ENCODE measurements at places on chromosomes 5 and 9.

DNA sequence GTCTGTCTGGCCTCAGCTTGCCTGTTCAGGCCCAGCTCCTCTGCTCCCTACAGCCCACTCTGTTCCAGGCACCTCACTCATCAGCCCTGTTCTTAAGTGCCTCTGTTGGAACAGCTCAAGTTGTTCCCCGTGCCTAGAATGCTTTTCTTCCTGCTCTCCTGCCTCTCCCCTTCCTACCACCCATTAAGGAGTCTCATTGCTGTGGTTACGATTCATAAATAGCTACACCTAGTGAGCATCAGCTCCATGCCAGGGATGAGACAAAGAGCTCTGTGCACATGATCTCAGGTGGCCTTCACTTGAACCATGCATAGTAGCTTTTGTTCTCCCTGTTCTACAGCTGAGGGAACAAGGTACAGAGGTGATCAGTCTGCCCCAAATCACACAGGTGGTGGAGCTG is 54.3 kb downstream of the PSD2 start:
- DNase-seq, result no peak

- no peak for DNase-seq
Measured at GRCh38 chr9:95796029-95796428, 79.5 kb upstream of the ERCC6L2 start.

- no peak for DNase-seq
Measured at GRCh38 chr9:96460882-96461281, 10.9 kb downstream of the HABP4 start.

GRCh38 chr5:137212471-137212870 is 286.7 kb downstream of the SPOCK1 start:
- no peak for DNase-seq

- no peak for DNase-seq
Measured at GRCh38 chr9:2741441-2742158, 24.3 kb downstream of the KCNV2 start.

GRCh38 chr9:27800159-27800558 is 226.9 kb upstream of the C9orf72 start:
- DNase-seq, result no peak

DNA sequence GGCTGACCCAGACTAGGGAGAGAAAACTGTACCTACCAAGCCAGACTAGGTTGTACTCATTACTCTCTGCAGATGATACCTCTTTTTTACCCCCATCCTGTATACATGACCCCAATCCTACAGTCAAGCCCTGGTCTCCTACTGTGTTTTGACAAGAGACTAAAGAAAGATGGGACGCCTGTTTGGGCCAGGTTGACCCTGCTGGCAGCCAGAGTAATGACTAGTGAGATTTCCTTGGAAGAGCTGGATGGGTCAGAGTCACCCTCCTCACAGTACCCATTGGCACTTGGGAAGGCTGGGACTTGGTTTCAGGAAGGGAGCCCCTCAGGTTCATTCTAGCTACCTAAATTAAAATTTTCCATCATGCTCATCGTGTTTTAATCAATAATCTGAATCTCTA is 89.7 kb upstream of the NR4A3 start:
- DNase-seq, result no peak

- DNase-seq, result no peak
Measured at GRCh38 chr9:19114680-19115270, 12.1 kb upstream of the HAUS6 start.

- no peak for DNase-seq
Measured at GRCh38 chr9:89810431-89810830, 205.6 kb downstream of the GADD45G start.

DNA sequence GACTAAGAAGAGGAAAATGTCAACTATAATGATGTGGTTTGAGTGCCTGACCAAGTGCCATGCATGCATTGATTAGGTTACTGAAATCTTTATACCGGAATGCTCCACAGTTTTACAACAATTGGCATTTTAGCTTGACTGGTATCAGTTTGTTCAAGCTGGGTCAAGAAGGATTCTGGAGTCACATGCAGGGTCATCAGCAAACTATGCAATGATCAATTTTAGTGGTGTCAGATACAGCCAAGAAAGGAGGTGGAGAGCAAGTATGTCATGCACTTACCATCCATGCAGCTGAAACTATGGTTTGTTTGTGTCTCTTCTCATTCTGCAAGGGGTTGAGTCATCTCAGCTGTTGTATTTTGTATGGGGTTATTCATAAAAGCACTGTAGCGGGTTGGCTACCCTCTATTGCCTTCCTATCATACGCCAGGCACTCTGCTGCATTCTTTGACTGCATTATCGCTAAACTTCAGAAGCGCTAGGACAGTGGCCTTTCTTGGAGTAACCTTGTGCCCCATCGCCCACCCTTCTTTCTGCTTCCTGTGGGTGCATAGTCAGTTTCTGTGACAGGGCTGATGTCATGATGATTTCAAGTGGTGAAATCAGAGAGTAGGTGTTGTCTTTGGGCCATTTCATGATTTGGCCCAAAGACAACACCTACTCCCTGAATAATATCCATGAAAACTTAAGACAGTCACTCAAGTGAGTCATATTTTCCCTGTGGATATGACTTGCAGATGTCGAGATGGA is 145.4 kb downstream of the MTX3 start:
- no peak for DNase-seq

DNA sequence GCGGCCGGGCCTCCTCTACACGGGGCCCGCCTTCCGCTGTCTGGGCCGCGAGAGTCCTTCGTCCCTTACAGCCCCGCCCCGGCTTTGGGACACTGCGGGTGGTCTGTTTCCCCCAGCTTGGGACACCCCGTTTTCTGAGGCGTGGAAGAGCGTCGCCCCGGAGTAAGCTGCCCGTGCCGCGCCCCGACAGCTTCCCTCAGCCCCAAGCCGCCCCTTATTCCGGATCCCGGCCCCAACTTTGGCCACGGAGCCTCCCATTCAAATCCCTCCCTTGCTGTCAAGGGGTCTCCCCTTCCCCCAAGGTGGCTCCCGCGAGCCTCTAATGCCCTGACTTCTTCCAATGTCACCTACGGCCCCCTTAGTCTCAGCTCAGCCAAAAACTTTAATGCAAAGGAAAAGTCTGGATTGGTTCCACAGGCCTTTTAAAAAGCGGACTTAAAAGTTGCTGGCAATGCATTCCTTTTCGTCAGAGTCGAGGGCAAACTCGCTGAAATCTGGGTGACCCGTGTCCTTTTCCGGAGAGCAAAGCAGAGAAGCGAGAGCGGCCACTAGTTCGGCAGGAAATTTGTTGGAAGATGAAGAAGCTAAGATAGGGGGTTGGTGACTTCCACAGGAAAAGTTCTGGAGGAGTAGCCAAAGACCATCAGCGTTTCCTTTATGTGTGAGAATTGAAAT is 19.8 kb downstream of the EXOSC2 start:
- no peak for DNase-seq

GRCh38 chr5:22947921-22948320 is 94.8 kb upstream of the CDH12 start:
- DNase-seq, result no peak

DNA sequence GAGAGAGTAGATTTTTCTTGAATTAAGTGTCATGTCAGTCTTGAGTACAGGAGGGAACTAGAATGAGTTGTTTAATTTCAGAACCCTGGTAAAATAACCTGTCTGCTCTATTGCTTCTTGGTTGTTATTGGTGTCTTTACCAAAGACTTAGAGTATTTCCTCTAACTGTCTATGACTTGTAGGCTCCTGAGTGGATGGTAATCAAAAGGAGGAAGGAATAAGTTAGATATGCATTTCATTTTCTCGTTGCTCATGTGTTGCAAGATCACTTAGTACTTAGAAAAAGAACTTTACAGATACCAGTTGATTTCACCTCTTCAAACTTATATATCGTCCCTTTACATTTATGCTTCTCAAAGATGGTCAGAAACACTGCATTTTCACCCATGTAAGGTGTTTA is 31.1 kb downstream of the UHRF2 start:
- DNase-seq, result no peak

DNA sequence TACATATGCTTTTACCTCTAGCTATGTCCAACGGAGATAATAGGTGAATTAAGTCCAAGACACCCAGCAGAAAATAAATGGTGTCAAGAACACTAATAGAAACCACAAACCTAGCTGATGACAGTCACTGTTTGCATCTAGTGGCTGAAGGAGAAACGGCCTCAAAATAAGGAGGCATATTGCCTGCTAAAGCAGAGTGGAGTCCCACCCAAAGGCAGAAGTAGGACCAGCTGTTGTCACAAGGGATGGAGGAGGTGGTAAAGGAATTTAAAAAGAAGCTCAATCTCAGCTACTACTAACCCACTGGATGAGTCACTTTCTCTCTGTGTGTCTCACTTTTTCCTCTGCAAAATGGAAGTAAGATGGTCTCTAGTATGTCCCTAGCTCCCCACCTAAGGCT is 224.3 kb downstream of the GRIA1 start:
- DNase-seq, result no peak

GRCh38 chr5:169914766-169915165 is 65.5 kb downstream of the INSYN2B start:
- DNase-seq, result no peak

- no peak for DNase-seq
Measured at GRCh38 chr9:106106396-106106795, 412.1 kb downstream of the TMEM38B start.

GRCh38 chr5:58497386-58497785 is 6.2 kb downstream of the GAPT start:
- no peak for DNase-seq
